ENCODE measurements at places on chromosomes 5 and 9.

DNA sequence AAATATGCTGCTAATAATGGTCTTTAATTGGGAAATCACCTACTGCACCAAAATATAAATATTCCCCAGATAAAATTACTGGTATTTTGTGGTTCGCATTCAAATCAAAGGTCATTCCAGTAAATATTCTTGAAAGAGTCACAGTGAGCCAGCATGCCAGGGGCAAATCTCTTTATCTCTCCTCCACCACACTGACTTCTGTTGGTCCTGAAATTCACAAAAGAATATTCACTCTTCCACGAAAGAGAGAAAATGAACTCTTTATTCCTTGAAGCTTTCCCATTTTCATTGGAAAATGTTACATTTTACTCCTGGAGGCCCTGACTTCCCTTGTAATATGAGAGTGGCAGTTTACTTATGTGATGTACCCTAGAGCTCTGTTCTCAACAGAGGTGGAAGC, 39.7 kb downstream of the ZNF366 start:
- DNase-seq = no peak

GRCh38 chr5:53712327-53712726, 151.9 kb downstream of the NDUFS4 start:
- DNase-seq = no peak

- peak; percentile 77 for DNase-seq
Measured at GRCh38 chr9:96655198-96655851, at the start of gene PRXL2C. TSS of gene PRXL2C (minus strand) at chr9:96655317. CDS start at chr9:96655281, 36 bp downstream.

DNA sequence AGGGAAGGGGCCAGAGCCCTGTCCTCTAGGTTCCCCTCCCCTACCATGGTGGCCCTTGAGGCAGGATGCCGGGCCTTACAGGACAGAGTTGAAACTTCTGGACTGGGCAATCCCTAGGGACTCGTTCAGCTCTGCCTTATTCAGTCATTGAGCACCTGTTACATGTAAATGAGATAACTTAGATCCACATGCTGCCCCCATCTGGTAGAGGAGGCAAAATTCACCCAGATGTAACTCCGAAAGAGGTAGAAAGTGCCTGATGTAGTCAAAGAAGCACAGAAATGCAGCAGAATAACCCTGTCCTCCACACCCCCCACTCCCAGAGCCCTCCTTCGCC, 1.5 kb downstream of the GGTA1 start:
- peak; percentile 9 for DNase-seq

GRCh38 chr5:158301186-158301585, 442.2 kb upstream of the CLINT1 start:
- no peak for DNase-seq
